ENCODE measurements at places on chromosomes 5 and 9.

DNA sequence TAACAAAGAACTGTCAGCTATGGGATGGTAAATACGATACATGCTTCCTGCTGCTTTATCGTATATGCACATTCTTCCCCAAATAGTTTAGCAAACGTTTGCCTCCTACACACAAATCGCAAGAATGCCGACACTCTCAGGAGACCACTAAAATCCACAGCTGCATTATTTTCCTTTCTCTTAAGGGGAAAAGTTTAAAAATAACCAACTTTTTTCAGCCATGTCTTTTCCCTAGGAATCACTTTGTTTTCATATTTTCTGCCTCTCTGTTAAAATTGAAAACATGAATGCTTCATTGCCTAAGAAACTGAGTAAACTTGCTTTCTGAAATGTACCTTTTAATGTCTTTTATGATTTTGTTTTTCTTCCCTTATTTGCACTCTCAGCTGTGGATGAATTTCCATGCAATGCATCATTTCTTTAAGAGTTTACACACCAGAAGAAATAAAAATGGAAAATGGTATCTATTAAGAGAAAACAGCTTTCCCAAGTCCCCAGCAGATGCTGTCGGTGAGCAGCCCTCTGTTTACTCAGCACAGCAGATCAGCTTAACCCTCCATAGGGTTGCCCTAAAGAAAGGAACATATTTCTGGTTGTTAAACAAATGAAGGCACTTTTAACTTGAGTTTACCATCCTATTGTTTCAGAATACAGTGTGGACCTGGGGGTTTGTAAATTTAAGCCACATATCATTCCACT lies 66.2 kb downstream of the IZUMO3 start:
- DNase-seq: no peak

DNA sequence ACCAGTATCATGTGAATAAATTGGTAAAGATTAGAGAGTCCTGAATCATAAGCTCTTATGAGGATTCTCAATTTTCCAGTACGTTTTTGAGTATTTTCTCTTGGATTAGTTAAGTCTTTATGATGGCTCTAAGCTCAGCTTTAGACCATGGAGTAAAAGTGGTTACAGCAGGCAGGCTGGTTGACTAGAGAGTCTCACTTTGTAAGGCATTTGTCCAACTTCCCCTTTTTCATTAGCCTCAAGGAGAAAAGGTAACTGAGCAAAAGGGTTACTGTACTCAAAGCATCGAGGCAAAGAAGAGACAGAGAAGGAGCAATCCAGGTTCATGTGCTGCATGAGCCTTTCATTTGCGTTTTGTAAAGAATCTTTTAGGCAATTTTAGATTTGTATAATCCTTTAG lies 8.5 kb downstream of the NOP16 start:
- no peak for DNase-seq

DNA sequence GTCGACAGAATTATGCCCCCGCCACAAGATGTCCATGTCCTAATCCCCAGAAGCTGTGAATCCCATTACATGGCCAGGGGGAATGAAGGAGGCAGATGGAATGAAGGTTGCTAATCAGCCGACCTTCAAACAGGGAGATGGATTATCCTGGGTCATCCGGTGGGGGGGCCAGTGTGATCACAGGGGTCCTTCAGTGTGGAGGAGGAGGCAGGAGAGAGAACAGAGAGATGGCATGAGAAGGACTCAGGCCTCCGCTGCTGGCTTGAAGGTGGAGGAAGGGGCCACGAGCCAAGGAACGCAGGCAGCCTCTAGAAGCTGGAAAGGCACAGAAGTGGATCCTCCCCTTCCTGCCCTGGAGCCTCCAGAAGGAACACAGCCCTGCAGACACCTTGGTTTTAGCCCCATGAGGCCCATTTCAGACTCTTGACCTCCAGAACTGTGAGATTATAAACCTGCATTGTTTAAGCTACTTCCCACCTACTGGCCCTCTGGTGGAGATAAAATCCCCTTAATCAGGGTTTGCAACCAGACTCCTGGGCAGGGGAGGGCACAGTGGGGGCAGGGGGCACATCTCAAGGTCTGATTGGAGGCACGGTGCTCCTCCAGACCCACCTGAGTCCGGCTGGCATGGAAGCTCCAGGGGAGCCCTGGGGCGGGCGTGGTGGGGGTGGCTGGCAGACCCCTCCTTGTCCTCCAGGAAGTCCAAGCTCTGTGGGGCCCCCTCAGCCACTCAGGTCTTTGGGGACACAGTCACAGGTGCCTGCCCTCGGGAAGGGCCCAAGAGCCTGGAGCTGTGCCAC lies 13.8 kb downstream of the PTGES2 start:
- no peak for DNase-seq

- DNase-seq: no peak
These were observed 9.3 kb downstream of the JAK2 start for GRCh38 chr9:4994166-4994890.

GRCh38 chr5:54018438-54018837 lies 291.9 kb downstream of the ARL15 start:
- no peak for DNase-seq

DNA sequence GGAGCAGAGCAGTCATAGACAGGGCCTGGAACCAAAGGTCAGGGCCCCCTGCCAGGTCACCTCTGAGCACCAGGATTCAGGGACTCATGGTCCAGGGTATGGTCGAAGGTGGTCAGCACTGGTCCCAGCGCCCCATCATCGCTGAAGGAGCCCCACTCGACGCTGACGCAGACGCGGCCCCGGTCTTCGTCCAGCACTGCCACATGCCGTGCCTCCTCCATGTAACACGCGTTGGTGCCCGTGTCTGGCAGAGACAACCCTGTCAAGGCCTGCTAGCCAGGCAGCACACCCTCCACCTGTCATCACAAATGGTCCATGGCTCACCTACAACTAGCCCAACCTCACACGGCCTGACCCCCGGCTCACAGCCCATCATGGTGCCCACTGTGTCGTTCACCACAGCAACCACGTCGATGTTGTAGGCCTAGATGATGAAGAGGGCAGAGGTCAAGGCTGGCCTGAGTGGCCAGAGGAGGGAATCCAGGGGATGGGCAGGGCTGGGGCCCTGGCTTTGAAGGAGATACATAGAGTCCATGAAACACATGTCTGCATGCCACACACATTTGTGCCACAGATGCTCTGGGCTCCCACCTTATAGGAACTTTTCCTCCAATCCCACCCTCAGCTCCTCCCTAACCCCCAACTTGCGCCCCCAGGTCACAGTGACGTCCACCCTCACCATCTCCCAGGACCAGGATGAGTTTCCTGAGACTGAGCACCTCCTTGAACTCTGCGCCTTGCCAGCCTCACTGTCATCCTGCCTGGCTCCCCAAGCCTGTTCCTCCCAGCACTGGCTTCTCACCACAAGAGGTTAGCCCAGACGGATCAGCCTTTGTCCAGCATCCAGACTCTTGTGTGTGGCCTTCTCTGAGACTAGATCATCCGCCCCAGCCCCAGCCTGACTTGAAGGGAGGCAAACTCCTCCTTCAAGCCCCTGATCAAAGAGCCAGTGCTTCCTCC lies 9.5 kb downstream of the HK3 start:
- peak; percentile 86 for DNase-seq

- no peak for DNase-seq
These were observed 1523.9 kb downstream of the MAT2B start for GRCh38 chr5:165029099-165029870.

DNA sequence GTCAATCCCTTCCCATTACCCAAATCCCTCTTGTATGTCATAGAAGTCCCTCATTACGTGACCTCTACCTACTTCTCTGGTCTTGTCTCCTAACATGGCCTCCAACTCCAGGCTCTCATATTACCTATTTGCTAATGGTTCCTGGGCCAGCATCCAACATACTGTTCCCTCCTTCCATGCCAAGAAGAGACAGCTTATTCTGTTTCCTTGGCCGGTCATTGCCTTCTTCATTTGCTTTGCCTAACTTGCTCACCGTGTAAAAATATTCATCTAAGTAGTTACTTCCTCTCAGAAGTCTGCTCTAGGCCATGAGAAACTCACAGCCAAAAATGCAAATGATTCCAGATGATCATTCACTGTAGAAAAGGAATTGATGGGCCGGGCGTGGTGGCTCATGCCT lies 8.9 kb upstream of the IL6ST start:
- DNase-seq: no peak

GRCh38 chr9:90169490-90169889 lies 473.1 kb downstream of the DIRAS2 start:
- no peak for DNase-seq

DNA sequence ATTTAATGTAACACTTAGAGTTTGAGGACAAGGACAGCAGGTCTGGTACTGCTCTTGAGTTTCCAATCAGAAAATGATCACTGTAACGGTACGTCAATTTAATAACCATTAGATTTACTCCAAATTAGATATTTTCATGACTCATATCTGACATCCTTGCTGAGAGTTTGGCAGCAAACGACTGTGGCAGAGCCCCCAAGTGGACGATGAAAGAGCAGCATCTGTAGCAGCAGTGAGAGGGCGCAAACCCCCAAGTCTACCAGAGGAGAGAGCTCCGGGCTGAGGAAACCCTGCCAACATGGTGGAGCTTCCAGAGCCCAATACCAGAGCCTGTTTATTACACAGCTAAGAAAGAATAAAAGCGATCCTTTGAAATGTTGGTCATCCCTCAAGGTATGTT lies 73.2 kb upstream of the EPB41L4A start:
- DNase-seq: no peak

- no peak for DNase-seq
These were observed 52.5 kb upstream of the PTGS1 start for GRCh38 chr9:122318284-122318683.

Data from mesenteric fat pad (tissue), 1 donor.